Central memory CD8-positive, alpha-beta T cell (primary cell): ENCODE measurements at places on chromosomes 5 and 9.
A peak's percentile ranks its signal among the peaks of the same experiment; 100 is the strongest.

DNA sequence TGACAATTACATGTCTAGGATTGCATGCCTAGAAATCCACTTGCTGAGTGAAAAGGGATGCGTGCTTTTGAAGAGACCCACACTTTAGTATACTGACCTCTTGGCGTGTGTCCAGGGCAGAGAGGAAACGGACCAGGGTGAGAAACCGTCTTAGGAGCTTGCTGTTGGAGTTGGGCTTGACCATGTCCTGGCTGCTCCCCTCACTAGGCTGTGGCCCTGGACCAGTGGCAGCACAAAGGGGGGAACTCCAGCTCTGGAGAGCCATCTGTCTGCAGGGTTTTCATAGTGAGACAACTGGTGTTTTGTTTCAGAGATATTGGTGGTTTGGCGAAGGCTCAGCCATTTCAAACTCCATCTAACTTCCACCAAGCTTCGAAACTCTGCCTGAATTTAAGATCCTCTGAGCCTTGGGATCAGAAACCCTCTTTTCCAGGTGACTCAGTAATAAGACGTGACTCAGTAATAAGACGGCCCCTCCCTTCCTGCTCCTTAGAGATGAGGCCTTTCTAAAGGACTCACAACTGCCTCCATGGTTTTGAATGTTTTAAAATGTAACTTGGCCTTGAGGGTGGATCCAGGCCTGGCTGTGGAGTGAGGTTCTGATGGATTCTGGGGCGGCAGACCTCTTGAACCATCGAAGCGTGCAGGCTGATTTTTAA, 165.8 kb downstream of the MELK start:
- DNase-seq, result no peak

DNA sequence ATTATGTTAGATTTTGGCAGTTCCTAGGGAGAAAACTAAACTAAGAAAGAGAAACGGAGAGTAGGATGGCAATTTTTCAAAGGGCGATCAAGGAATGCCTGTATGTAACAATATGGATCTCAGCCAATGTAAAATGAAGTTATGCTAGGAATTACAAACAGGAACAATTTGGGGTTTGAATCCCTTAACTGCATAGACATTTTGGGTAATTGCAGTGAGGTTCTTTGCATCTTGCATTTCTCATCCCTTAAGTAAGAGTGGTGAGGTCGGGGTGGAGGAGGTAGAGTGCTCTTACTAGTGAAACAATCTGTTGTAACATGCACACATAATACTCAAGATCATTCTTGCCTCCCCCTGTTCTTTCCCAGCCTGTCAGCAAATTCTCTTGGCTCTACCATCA, 137.6 kb downstream of the NPR3 start:
- DNase-seq, result no peak

- no peak for DNase-seq
Observed at GRCh38 chr9:130111786-130112537, 58.3 kb downstream of the GPR107 start.

GRCh38 chr9:71604197-71605063, 163.9 kb downstream of the CEMIP2 start:
- DNase-seq, result peak; percentile 51

DNA sequence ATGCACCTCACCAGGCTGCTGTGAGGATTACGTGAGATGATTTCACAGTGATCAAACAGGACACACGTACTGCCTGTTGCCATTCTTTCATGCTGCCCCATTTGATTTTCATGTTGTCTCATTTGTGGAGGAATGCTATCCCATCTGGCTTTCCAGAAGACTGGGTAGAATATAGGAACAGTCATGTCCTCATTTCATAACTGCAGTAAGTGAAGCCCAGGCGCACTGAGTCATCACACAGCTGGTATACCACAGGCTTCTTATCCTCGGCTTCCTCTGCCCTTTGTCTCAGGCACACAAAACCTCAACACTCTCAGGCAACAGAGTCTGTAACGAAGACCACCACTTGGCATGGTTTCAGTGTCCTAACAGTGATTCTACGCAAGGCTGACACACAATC, 62.3 kb downstream of the LHFPL2 start:
- DNase-seq, result no peak

- DNase-seq, result no peak
Observed at GRCh38 chr5:177085985-177086653, 596 bp upstream of the FGFR4 start.

DNA sequence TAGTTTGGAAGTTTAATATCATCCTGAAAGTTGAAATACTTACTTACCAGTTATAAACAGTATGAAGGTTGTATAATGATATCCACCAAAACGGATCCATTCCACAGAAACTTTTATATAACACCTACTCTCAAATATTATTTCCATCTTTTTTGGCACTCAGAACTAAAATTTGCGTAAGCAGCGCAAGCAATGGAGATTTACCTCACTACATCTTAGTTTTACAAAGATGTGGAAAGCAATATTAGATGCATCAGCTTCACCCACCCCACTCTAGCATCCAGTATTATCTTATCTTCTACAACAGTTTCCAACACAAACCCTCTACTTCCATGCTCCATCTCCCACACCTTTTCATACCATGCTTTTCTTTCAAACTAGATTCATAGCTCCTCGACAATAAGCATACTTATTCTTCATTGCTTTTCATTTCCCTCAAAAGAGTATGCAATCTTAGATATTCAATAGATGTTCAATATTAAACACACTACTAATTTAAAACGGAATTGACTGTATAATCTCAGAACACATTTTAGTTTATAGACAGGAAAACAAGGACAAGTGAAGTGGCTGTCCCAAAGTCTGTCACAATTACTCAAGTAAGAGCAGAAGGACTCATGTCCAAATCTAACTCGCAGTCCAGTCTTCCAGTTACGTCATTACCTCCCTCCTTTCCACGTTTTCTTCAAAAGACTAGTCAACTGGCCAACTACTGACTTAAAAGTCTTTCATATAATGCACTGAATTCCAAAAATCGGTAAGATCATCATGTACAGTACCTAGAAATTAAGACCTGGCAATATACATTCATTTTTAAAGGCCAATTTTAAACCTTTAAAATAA, 2.2 kb downstream of the PPP2CA start:
- DNase-seq, result no peak

DNA sequence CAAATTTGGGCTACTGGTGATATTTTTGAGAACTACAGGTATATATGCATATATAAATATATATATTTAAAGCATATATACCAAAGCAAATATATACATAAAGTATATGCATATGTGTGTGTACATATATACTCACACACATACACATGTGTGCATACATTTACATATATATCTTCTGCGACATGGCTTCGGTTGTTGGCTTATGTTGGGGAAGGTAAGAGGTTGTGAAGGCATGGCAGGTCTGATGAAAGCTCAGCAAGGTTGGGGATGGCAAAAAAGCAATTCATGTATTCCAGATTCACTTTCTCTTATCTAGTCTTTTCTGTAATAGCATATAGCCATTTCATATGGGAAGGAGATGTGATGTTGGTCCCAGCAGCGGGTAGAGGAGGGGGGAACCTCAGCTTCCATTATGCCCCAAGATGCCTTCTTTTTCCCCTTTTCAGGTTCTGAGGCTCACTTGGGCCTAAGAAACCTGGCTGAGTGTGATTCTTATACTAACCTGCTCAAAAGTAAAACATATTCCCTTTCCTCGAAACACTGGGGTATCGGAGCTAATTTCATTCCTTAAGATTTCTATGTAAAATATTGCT, 201.7 kb downstream of the MEF2C start:
- DNase-seq, result no peak

GRCh38 chr5:74617202-74617601, 23.3 kb downstream of the ENC1 start:
- DNase-seq, result no peak

DNA sequence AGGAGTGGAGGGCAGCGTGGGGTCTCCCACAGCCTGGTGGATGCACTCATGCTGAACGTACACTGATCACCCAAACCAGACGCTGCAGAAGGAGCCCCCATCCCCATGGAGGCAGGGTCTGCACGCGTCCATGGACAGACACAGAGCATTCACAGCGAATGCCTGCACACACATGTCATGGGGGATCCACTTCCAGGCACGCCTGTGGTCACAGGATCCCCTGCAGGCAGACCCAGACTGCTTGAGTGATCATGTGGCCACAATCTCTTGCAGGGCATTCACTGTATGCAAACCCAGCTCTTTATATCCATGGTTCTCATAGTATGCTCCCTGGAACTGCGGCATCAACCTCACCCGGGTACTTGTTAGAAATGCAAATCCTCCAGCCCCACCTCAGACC, 5.4 kb downstream of the SNCB start:
- DNase-seq, result no peak
